Activated gamma-delta T cell treated with anti-CD3 and anti-CD28 coated beads, Interleukin-2, amount 50 U/mL, for 16 hours (primary cell): ENCODE measurements at places on chromosomes 4 and X.

GRCh38 chr4:41428601-41429279 lies 109.2 kb upstream of the LIMCH1 start:
- DNase-seq, result no peak

- no peak for DNase-seq
These were observed 280.8 kb upstream of the NOCT start for GRCh38 chr4:138734746-138735145.

DNA sequence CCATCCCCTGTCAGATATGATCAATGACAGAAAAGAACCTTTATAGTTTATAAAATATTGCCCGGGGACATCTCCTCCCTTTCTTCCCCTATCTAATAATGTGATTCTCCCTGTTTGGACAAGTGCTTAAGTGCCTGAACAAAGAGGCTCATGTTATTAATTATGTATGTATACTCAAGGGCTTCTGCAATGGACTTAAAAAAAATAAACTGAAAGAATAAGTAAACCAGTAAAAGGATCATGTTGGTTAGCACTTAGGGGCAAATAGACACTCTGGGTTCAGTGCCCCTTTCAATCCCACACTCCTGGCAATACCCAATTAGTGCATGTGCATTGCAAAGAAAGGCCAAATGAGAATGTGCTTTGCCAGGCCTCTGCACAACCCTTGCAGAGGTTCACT lies 30.7 kb upstream of the RPS6KA6 start:
- no peak for DNase-seq

DNA sequence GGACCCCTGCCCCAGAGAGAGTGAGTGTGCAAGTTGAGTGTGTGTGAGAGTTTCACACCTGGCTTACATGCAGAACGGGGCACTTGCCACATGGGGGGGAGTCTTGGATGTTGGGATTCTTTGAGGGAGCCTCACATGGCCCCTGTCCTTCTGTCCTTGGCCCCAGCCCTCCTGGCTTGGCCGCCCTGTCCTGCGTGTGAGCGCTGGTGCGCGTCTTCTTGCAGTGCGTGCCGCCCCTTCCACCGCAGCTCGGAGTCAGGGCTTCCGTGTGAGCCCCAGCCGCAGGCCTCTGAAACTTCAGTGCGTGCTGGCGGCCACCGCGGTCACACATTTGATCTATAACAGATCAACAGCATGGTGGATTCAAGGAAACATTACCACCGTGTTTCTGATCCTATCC lies 30.1 kb upstream of the HGFAC start:
- no peak for DNase-seq

- no peak for DNase-seq
These were observed at the start of gene EVC for GRCh38 chr4:5710961-5711478. TSS of gene EVC (plus strand) at chr4:5711201. CDS start at chr4:5711381, 180 bp downstream.

- DNase-seq, result no peak
These were observed 42.4 kb upstream of the PABPC4L start for GRCh38 chr4:134243742-134244713.

- DNase-seq, result no peak
These were observed 134.9 kb downstream of the STOX2 start for GRCh38 chr4:184039963-184040383.

GRCh38 chrX:20742106-20742505 lies 475.4 kb upstream of the RPS6KA3 start:
- DNase-seq, result no peak

DNA sequence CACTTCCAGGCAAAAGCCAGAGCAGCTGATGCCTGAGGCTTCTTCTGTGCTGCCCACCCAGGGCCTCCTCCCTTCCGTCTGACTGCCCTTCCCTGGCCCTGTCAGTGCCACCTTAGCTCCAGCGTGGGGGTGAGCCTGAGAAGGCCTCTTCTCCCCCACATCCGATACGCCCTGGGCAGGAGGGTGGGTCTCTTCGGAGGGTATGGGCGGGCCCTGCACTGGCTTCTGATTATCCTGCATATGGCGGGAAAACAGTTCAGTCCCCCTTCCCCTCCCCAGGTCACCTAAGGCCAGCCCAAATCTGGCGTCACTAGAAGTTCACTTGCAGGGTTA lies 256.7 kb downstream of the FBXW7 start:
- no peak for DNase-seq

DNA sequence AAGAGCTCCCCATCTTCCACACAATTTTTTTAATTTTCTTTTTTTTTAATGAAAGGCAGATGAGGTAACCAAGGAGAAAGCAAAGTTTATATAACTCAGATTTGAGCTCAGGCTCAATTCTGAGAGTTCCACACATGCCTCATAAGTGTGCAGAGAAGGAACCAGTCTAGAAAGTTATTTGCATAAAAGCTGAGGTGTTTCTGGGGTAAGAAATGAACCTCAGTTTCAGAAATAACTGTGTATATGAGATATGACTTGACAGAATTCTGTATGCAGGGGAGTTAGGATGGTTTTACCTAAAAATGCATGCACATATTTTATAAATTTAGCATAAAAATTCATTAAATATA lies 51.3 kb downstream of the DTHD1 start:
- DNase-seq, result no peak

DNA sequence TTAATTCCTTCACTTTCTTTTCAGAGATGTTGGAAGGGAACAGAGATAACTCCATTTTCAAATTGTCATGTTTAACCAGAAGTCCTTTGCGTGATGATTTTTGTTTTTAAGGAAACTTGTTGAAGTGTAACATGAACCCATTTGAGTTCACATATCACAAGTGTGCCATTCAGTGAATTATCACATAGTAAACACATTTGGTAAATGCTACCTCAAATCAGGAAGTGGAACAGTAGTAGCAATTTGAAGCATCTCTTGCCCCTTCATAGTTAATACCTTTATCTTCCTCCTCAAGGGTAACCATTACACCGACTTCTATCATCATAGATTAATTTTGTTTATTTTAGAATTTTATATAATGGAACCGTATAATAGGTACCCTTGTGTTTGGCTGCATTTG lies 35.8 kb downstream of the KDM6A start:
- DNase-seq, result no peak

DNA sequence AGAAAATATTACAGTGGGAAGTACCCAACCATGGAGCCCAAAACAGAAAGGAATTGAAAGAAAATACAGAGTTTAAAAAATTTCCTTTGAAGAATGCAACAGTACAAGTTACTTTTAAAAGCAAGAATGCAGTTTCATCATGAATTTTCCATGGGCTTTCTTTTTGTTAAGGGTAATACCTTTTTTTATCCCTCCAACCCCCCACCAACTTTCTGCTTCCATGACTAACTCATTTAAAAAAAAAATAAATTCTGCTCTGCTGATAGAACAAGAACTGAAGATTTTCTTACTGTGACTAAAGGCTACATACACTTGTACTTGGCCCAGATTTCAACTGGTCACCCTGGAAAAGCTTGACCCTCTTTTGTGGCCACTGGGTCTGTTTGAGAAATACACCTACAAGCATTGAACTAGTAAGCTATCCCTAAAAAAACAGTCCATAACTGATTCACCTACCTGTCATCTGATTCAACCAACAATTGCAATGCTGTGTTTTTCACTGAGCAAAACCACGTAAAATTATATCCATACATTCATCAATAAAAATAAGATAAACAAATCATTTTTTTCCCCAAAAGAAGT lies 214.2 kb downstream of the NSUN7 start:
- no peak for DNase-seq

DNA sequence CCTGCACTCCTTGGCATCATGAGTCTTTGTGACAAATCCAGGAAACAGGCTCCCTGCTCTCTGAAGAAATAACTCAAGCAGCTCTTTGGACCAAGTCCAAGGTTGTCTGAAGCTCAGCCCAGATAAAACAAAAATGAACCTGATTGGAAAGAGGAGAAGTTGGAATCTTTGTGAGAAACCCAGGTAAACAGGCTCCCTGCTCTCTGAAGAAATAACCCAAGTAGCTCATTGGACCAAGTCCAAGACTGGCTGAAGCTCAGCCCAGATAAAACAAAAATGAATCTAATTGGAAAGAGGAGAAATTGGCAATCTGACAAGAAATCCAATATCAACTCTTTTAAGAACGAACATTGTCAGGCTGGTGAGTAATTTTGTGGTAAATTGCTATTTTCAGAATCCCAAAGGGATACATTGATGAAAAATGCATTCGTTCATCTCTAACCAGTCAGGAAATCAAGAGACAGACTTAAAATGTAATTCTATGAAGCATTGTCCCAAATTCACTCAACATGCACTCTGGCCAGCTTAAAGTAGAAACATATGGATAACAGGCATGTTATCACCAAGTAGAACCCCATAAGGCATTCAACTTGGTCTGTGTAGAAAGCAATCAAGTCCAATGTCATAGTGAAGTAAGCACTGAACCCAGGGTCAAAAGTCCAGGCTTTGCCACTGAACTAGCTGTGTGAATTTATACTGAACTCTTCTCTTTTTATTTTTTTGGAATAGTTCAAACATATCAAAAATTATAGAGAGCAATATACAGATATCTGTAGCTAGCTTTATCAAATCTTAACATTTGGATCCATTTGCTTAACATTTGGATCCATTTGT lies 16.8 kb upstream of the NFXL1 start:
- DNase-seq, result no peak

- no peak for DNase-seq
These were observed 58.1 kb upstream of the STARD8 start for GRCh38 chrX:68589372-68589753.

GRCh38 chr4:112031712-112032328 lies 113.4 kb upstream of the FAM241A start:
- no peak for DNase-seq

GRCh38 chrX:16067886-16068515 lies 55.4 kb upstream of the GRPR start:
- DNase-seq, result no peak

DNA sequence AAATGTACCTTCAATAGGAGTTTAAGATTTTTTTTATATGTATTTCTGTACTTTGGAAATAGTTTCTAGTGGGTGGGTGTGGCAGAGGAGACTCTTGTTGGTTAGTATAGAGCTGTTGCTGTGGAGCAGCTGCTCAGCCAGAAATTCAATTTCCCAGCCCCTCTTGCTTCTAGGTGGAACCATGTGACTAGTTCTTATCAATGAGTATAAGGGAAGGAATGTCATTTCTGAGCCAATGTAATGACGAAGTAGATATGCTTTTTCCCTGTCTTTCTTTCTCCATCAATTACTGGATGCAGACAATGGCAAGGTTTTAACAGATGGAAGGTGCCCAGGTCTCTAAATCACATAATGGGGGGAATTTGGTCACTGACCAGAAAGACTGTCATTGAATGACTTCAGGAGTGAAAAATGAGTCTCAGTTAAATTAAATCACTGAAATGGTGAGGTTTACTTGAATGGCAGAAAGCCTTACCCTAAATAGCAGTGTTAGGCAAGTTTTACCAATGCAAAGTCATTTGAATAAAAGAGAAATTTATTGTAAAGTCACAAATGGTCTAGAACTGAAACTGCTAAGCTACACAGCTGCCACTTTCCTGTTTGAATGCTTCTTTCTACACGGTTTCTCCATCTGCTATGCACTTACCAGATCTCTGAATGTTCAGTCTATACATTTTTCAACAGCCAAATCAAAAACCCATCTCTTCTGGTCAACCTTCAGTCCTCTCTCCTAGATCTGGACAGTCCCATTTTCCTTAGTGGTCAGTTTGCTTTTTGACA lies 795.4 kb upstream of the MAGEB2 start:
- no peak for DNase-seq

GRCh38 chr4:168569066-168569930 lies 72.4 kb downstream of the PALLD start:
- DNase-seq, result no peak

- DNase-seq, result no peak
These were observed 27.2 kb downstream of the ANTXR2 start for GRCh38 chr4:80045786-80046185.

DNA sequence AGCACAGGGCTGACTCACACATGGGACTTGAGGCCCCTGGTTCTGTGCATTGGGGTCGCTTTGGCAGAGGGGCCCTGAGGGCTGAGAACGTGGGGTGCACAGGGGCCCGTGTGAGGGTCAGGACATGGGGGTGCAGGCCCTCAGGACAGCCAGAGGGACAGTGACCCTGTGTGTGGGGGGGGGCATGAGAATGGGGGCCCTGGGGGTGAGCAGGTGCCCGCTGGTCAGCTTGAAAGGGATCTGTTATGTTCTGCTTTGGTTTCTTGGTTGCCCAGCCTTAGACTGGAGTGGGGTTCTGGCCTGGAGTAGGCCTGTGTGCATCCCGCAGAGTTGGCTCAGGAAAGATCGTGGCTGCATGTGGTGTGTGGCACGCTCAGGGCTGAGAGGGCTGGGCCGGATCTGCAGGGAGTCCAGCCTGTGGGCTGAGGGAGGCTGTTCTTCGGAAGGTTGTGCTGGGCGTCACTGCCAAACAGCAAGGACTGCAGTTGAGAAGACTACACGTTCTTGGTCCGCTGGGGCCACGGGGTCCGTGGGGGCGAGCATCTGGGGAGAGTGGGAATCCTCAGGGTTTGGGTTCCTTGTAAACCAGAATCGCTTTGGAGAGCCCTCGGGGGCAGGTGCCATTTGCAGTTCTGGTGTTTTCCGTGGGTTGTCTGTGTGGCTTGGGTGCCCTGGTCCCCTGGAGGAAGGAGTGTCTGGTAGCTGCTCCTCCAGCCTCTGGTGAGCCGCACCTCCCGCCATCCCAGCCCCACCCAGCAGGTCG lies 15.2 kb upstream of the UVSSA start:
- no peak for DNase-seq

- DNase-seq, result no peak
These were observed 89.7 kb downstream of the TET2 start for GRCh38 chr4:105236202-105236915.

DNA sequence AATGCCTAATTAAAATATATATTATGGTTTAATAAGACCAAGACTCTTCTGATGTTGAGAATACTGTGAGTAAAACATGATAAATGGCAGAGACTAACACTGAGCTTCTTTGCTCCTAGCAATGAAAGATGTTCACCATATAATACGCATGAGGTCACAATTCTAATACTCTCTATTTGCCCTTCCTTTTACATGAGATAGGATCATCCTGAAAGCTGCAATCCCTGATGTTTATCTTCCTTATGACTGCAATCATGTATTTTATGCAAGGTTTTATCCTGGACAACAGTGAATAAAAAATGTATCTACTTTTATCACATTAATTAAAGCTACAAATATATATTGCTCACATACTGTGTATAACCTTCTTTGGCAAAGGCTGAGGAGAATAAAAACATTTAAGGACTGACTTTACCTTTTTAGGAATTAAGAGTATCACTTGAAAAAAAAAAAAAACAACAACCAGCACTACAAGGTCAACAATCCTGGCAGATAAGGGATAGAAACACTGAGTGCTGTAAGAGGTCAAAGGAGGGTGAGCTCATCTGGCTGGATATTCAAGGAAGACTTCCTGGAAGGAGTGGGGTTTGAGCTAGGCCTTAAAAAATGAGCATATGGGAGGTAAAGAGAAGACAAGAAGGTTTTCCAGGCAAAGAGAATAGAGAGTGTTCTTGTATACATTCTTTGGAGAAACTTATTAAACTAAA lies 99.9 kb downstream of the AREG start:
- DNase-seq, result no peak

- DNase-seq, result no peak
These were observed 33.9 kb upstream of the AFAP1 start for GRCh38 chr4:7973545-7973981.

DNA sequence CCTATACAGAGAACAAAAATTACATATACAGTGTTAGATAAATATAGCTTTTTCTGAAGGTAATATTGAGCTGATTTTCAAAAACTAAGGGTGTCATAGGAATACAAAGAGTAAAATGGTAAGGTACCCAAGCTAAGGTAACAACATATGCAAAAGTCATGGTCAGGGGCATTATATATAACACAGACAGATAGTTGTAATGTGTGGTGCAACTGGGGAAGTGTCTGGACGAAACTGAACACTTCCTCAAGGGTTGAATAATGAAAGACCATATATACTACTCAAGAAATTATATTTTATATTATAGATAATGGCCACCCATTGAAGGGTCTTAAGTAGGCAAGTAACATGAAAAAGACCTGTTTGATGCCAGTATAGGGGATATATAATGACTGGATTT lies 262.1 kb upstream of the CXXC4 start:
- no peak for DNase-seq
